Naive thymus-derived CD4-positive, alpha-beta T cell (primary cell): ENCODE measurements at places on chromosomes 13 and 19.

GRCh38 chr19:43372462-43372861 lies 19.0 kb downstream of the CD177 start:
- DNase-seq, result no peak

GRCh38 chr13:49620170-49620621 lies 8.1 kb upstream of the ARL11 start:
- no peak for DNase-seq

GRCh38 chr19:1206150-1206863 lies 729 bp downstream of the STK11 start:
- no peak for DNase-seq

- peak; percentile 8 for DNase-seq
Measured at GRCh38 chr19:29528350-29528945, 2.7 kb downstream of the VSTM2B start.

DNA sequence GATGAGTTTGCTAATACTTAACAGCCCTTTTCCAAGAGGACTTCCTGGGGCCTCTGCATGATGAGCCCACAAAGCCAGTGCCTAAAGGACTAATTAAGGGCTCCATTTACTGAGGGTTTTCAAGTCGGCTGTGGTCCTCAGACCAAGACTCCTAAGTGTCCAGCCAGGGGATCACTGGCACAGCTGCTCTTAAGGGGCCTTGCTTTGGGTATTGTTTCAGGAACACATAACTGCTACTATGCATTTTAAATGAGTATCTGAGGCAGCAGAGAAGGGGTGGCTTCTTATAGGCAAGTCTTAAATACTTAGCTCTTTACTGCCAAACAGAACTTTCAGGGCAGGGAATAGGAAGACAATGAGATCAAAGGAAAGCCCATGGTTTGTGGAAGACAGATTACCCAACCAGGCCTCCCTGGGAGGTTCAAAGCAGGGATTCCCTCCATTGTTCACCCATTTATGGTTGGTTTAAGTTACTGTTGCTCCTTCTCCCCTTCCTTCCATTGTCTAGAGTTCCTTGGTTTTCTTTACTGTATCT lies 61.9 kb downstream of the TNFRSF19 start:
- no peak for DNase-seq

GRCh38 chr13:53343361-53343744 lies 314.7 kb downstream of the OLFM4 start:
- DNase-seq, result no peak
